ENCODE measurements at places on chromosomes 3 and 15.
A peak's percentile ranks its signal among the peaks of the same experiment; 100 is the strongest.

DNA sequence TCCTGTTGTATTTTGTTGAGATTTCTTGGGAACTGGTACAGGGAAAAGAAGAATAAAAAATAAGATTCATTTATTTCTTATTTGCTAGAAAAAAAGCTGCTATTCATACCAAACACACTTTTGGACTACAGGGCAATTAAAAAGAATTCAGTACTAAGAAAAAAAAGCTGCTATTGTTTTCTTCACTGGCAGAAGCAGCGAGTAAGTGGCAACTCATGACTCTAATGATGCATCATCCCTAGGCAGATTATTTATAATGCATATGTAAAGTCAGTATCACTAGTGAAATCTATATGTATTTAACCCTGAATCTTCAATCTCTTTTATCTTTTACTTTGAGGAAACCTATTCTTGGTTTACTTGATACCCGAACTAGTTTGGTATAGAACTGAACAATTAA is 15.2 kb downstream of the PFN2 start:
- DNase-seq = no peak

- no peak for DNase-seq
These were observed 195.6 kb downstream of the ZBBX start for GRCh38 chr3:167184511-167184910.

DNA sequence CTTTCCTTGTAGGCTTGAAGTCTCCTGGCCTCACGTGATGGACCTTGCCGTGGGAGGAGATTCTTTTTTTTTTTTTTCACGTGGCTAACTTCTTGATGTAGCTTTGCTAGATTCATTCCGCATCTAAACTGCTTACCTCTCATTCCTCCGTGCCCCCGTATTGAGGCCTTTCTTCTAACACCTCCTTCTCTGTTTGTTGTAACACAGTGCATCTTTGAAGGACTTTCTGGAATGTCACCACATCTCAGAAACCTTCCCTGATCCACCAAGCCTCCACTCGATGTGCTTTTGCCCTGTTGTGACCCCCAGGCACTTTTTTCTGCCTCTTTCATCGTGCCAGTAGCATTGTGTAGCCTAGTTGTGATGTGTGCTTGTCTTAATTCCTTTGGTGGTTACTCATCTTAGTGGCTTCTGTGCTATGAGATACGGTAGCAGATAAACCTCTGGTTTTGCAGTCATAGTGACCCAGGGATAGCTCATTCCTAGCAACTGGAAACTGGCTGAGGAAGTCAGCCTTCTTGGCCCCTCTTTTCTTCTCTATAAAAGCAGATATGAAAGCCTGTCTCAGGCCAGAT is 1.6 kb upstream of the BNC1 start:
- DNase-seq = peak; percentile 78

GRCh38 chr15:29034593-29035335 is 149.0 kb downstream of the APBA2 start:
- DNase-seq = no peak

DNA sequence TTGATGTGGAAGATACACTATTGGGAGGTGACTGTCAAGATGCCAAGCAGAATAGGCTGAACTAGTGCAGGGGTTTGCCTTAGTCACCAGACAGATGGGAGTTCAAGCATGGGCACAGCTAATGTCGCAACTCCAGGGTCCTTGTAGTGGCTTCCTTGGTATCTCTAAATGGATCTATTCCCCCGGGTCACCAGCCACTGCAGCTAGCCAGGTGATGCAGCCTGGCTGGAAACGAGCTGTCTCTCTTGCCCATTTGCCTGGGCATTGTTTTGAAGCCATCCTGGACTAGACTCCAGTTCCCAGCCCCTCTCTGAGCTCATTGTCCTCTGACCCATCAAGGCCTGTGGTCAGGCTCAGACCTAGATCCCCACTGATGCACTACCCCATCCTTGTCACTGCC is 8.4 kb upstream of the CPEB1 start:
- DNase-seq = no peak

GRCh38 chr3:194950906-194951628 is 265.4 kb downstream of the FAM43A start:
- no peak for DNase-seq
